Mesothelial cell of epicardium (in vitro differentiated cells): ENCODE measurements at places on chromosomes 12 and 14.

DNA sequence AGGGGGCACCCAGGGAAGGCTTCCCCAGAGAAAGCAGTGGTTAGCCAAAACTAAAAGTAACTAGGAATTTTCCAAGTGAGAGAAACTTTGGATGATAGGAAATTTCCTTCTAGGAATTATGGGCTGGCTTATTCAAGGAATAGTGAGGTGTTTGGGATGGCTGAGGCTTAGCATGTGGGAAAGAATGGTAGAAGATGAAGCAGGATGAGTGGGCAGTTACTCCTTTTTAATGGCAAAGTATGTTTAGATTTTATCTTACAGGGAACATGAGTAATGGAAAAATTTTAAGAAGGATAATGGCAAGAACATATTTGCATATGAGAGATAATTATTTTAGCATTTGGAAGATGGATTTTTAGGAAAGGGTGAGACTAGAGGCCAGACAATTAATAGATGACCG is 197.6 kb downstream of the SLC38A4 start:
- no peak for DNase-seq

DNA sequence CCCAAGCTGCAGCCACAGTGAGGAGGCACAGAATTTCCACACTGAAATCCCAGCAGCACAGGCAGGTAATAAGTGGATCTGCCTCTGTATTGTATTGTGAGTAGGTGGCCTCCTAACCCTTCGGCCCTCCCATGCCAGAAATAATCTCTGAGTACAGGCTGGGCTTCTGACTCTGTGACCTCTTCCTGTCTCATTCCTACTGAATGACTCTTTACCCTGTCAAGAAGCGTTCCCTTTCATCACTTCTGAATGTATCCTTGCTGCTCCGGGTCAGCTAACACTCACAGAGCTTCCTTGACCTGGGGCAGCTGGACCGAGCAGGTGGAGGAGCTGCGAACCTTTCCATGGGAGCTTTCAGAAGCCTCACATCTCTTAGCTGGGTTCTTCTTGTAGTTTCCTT is 119.6 kb downstream of the SLC8A3 start:
- DNase-seq: no peak

DNA sequence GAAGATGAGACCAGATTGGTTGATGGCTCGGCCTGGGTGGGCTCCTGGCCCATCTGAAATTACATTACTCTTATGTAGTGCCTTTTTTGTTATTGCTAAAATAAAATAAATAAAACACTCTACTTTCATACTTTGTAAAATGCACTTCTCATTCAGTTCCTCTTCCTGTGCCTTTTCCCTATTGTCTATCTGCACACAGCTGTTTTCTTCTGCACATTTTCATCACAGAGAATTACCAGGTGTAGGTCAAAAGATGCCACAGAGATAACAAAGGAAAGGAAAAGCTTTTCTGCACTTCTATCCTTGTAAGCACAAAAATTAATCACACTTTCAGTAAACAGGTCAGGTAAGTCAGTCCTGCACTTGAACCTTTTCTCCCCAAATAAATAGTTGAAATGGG is 265.1 kb downstream of the BTG1 start:
- no peak for DNase-seq

GRCh38 chr12:15613981-15614380 is 175.2 kb downstream of the EPS8 start:
- no peak for DNase-seq
